ENCODE measurements at places on chromosomes 1 and 21.

DNA sequence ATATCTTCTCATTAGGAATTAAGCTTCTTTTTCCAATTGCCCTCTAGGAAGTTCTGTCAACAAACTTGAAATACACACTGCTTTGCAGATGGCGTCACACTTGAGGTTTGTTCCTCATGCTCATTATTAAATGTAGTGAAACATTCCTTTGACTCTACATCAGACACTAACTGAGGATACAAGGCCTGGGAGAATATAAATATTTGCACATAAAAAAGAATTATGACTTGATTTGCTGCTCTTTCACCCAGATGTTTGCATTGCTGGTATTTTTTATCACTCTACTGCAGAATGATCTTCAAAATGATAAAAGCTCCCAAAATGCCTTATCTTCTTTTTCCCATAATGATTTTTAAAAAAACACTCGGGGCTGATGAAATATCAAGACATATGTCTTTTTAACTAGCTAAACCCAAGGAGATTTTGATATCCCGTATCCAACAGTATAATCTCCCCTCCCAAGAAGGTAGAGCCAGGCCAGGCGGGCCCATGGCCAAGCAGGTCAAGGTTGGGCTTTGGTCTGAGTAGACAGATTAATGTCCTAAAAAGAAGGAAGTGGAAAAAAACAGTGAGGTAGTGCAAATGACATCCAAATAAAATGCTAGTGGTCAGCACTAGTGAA lies 264.6 kb downstream of the HHIPL2 start:
- no peak for DNase-seq

DNA sequence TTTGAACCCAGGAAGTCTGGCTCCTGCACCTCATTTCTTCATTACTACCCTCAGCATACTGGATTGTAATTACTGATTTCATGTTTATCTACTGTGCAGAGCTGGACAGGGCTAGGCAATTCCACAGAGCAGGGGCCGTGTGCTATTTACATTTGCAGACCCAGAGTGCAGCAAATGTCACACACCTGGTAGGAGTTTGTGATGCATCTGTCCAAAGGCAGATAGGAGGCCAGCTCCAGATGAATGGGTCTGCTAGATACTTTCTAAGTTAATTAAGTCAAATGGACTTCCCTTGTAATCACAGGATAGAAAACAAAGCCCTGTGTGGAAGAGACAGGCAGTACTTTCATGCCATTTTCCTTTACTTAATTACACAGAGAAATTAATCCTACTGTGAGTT lies 46.2 kb downstream of the PGBD5 start:
- DNase-seq: no peak

DNA sequence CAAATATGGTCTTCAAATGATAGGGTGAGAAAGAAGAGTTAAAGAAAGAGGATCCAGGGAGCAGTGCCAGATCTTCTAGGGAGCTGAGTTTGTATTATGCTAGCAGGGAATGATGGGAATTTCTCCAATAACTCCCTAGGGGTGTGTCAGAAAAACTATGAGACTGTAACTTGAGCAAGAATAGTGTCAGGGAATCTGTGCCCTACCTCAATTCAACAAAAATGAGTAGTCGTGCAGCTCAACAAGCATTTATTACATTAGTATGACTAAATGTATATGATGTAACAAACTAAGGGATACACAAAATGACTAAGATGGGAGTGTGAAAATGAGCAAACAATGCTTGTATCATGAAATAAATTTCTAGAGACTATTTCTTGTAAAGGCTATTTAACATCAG lies 24.2 kb downstream of the SPAG17 start:
- DNase-seq: no peak

DNA sequence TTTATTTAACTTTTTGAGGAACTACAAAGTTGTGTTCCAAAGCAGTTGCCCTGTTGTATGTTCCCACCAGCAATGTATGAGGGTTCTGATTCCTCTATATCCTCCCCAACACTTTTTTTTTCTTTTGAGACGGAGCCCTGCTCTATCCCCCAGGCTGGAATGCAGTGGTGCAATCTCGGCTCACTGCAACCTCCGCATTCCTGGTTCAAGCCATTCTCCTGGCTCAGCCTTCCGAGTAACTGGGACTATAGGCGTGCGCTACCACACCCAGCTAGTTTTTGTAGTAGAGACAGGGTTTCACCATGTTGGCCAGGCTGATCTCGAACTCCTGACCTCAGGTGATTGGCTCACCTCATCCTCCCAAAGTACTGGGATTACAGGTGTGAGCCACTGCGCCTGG lies 60.4 kb upstream of the ENAH start:
- no peak for DNase-seq

GRCh38 chr1:18463984-18464664 lies 16.6 kb upstream of the KLHDC7A start:
- DNase-seq: no peak

GRCh38 chr1:72432645-72433267 lies 150.4 kb upstream of the NEGR1 start:
- DNase-seq: no peak

DNA sequence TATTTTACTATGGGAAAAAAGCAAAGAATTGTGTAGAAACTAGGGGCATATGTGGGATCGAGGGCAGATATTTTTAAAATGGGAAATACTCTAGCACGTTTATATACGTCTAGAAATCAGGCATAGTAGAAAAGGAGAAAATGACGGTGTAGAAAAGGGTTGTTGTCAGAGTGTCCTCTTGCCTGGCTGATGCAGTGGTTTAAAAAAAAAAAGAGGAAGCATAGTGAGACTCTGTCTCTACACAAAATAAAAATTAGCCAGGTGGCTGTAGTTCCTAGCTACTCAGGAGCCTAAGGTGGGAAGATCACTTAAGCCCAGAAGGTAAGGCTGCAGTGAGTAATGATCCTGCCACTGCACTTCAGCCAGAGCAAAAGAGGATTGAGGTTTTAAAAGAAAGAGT lies 64.7 kb upstream of the LRRC7 start:
- no peak for DNase-seq

GRCh38 chr1:52632732-52633290 lies at the start of gene SHISAL2A:
SHISAL2A (plus strand) TSS chr1:52633168; CDS start chr1:52633494, 326 bp downstream.
- DNase-seq: no peak

DNA sequence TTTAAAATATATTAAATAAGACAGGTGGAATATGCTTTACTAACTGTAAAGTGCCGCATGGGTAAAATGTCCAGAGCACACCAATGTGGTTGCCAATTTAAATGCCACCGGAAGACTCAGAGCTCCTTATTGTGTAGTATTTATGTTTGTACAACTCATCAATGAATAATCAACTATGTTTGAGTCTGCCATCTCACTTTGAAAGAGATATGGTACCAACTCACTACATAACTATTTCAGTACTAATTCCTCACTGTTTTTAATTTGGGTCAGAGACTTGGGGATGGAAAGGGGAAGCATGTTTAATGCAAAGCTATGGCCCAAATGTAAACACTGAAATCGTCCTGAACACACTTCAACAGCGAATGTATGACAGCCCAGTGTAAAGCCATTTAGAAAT lies 144.8 kb downstream of the NR5A2 start:
- no peak for DNase-seq

DNA sequence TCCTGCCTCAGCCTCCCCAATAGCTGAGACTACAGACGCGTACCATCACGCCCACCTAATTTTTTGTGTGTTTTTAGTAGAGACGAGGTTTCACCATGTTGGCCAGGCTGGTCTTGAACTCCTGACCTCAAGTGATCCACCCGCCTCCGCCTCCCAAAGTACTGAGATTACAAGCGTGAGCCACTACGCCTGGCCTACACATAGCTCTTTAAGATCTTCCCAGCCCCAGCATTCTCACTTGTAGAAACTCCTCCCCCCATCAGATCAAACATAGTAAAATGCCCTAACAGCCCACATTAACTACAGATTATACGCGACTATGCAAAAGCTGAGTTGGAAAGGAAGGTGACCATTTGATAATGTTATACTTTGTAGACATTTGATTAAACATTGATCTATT lies 634.8 kb downstream of the MATN1 start:
- DNase-seq: no peak

- no peak for DNase-seq
Observed at GRCh38 chr1:216902669-216903381, 179.6 kb upstream of the ESRRG start.

DNA sequence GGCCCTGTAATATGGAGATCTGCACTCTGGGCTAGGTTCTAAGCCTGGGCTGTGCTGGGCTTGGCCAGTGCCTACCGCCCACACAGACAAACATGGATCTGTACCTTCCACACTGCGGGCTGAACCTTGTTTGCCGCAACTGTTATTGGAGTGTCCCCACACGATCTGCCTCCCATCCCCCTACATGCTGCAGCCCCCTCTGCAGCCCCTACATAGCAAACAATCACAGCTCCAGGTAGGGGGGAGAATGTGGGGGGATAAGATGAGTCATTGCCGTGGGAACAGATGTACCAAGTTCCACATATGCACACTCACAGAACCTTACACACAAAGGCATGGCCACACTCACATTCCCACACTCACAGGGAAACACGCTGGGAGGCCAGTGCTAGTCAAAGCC lies 2.1 kb upstream of the HCRTR1 start:
- DNase-seq: no peak

DNA sequence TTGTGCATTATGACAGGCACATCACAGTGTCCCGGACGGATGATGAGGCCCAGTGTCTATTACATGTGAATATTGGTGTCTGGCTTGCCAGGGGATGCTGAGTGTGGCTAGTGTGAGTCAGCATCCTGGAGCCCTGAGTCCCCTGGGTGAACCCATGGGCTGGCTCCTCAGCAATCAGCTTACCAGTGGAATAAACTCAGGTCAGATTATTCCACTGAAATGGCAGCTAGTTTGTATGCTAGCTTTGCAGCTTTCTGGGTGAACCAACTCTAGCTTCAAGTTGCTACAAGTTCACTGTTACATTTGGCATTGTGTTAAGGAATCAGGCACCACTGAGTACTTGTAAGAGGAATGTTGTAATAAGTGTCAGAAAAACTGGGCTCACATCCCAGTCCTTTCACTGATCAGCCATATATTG lies 23.9 kb upstream of the RPTN start:
- DNase-seq: no peak

- no peak for DNase-seq
Observed at GRCh38 chr1:205604059-205604458, 27.8 kb downstream of the ELK4 start.

- no peak for DNase-seq
Observed at GRCh38 chr1:166789286-166789685, 50.0 kb upstream of the POGK start.

DNA sequence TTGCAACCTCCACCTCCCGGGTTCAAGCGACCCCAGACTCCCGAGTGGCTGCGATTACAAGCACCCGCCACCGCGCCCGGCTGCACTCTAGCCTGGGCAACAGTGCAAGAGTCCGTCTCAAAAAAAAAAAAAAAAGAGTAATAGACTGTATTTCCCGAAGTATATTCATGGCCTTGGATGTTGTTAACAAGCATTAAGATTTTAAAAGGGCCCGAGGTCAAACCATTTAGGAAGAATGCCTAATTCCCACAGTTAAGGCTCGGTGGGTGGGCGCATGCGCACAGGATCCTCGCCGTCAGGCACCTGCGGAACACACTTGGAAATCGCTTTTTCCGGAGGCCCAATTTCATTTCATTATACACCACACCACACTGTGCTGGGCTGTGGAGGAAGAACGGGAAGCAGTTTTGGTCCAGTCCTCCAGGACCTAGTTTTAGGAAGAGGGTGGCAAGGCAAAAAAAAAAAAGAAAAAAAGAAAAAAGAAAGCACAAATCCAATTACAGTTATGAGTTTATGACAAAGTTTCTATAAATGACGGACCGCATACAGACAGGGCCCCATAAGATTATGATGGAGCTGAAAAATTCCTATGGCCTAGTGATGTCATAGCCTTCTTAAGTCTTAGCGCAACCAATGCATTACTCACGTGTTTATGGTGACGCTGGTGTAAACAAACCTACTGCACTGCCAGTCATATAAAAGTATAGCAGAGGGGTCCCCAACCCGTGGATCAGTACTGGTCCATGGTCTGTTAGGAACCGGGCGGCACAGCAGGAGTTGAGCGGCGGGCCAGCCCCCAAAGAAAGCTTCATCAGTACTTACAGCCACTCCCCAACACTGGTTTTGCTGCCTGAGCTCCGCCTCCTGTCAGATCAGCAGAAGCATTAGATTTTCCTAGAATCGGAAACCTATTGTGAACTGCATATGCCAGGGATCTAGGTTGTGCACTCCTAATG lies 38.2 kb downstream of the H3-3A start:
- no peak for DNase-seq

DNA sequence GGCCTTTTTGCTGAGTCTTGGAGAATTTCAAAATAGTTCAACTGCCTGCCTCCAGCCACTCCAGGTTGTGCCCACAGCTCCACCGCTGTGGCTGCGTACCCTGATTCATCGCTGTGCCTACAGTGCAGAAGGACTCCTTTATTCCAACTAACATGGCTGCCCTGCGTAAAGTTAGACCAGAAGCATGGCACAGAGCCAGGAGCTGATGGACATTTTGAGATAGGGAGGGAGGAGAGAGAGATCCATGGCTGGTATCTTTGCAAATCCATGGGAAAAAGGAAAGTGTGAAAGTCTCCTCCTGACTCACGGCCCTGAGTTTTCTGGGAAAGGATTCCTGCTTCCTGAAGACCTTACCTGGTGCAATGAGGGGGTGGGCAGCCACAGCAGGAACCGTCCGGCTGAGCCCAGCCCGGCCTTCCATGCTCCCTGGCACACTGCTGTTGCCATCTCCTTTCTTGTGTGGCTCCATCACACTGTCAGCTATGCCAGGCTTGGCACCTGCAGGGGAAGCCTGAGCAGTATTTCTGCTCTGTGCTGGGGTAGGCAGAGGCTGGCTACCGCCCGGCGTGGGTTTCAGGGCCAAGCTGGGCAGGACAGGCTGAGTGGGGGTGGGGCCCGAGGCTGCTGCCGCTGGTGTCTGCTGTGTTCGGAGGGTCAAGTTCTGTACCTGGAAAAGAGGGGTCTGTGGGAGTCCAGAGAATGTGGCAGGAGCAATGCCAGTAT lies 46.0 kb upstream of the A3GALT2 start:
- no peak for DNase-seq

GRCh38 chr1:77975907-77976306 lies 3.0 kb downstream of the FUBP1 start:
- DNase-seq: no peak

DNA sequence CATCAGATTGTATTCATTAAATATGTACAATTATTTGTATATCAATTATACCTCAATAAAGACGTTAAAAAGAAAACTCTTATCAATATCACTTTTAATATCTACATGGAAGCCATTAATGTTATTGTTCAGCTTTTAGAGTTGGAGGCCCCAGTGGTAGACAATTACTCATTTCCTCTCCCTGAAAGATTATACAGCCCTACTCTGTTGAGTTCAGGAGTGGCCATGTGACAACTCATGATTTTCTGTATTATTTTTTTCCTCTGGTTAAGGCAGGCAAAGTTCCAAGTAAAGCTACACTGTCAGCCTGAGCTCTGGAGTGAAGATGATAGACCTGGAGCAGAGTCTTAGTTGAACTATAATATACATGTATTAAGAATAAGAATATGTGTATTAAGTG lies 247.9 kb upstream of the B3GALT2 start:
- DNase-seq: no peak

Measured in SIG-M5 (cell line).